ENCODE measurements at places on chromosomes 7 and 10.

DNA sequence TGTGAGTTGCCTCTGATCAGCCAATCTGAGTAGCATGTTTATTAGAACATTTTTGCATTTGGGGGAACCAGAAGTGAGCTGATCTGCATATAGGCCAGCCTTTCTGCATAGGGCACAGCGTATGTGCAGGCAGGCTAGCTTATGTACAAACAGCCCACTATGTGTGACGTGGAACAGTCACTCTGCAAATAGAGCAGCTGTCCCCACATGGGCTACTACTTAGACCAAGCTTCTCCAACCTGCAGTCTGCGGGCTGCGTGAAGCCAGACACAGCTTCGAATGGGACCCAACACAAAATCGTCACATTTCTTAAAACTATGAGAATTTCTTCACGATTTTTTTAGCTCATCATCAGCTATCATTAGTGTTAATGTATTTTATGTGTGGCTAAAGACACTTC lies 134.1 kb upstream of the FAM20C start:
- DNase-seq = no peak

DNA sequence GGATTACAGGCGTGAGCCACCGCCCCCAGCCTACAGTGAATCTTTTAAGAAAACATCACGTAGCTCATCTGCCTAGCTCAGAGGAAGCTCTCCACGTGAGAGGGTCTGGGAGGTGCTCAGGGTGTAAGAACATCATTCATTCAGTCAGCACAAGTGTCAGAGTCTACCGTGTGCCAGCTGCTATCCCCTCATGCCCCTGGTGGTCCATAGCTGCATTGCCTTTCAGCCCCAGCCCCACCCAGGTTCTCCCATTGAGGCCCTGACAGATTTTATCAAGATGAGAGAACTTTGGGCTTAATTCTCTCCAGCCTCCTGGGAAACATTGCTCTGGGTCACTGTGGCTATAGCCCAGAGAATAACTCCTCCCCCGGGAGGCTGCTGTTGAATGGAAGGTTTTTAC lies 45.1 kb downstream of the ZNF503 start:
- DNase-seq = no peak

DNA sequence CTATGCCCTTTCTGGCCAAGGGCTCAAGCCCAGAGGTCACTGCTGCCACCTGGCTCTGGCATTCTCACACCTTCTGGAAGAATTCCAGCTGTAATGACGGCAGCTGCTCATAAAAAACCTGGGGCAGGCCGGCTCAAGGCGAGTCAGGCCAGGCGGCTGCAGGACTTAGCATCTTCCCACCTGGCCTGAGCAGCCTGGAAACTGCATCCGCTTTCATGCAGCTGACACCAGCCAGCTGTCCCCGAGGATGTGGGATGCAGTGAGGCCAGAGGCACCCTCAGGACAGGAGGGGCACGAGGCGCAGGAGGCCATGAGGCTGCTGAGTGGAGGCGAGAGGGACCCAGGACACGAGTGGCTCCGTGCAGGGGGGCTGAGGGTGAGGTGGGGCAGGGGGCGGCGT lies 47.5 kb upstream of the ADGRA1 start:
- no peak for DNase-seq

GRCh38 chr10:9302140-9302746 lies 1247.8 kb downstream of the GATA3 start:
- DNase-seq = no peak

GRCh38 chr10:128422999-128423398 lies 296.8 kb upstream of the MKI67 start:
- no peak for DNase-seq

Data from T-helper 2 cell (primary cell).